ENCODE measurements at places on chromosomes 7 and 10.

DNA sequence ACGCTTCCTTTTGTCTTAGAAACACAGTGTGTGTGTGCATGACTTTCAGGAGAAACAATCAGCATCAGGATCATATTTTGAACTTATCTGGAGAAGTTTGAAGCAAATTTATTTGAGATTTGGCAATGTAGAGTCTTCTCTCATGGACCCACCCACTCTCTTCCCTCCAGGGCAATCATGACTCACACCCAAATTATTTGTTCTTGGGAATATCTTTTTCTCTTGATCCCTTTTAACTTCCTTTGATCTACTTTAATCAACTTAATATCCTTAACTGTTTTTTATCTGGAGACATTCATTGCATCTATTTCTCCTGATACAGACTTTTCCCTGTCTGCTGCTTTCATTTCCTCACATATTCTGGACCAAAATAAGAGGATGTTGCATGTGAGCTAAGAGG, 1174.3 kb downstream of the GATA3 start:
- DNase-seq = no peak

- DNase-seq = no peak
These were observed 56.2 kb downstream of the MRC1 start for GRCh38 chr10:17865351-17865750.

DNA sequence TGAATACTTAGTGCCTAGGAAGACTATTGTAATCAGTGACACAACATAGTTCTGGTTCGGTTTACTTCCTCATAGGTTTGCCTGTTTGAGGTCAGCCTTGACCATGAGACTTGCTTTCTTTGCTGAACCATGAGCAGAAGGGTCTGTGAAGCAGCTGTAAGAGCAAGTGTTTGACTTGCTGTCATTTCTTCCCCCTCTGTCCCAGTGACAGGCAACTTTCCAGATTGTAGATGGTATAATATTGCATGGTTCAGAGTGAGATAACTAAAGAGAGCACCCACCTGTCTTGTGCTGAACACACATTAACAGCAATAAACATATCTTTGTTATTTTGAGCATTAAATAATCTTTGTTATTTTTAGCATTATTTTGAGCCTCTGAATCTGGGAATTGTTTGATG, 9.3 kb upstream of the RTKN2 start:
- no peak for DNase-seq

- DNase-seq = no peak
These were observed 431.2 kb downstream of the TNS3 start for GRCh38 chr7:47150497-47151260.

- DNase-seq = no peak
These were observed 180.7 kb upstream of the MKI67 start for GRCh38 chr10:128306966-128307365.

DNA sequence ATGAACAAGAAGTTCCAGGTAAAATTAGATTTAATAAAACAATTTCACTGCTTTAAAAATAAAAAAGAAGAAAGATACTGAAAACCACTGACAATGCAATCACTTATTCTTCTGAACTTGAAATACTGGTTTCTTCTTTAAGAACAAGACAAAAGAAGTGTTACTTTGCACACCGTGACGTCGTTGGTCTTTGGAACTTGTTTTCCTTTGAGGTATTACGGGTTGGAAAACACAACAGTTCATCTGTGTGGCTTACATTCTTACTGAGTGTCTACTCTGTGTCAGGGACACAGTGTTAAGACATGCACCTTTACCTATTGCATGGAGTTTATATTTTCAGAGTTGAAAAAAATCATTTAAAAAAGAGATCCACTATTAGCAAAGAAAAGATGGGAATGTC, 41.3 kb upstream of the UCN3 start:
- DNase-seq = no peak

- peak; percentile 83 for DNase-seq
These were observed 47.6 kb downstream of the PDGFA start for GRCh38 chr7:471866-472639.

DNA sequence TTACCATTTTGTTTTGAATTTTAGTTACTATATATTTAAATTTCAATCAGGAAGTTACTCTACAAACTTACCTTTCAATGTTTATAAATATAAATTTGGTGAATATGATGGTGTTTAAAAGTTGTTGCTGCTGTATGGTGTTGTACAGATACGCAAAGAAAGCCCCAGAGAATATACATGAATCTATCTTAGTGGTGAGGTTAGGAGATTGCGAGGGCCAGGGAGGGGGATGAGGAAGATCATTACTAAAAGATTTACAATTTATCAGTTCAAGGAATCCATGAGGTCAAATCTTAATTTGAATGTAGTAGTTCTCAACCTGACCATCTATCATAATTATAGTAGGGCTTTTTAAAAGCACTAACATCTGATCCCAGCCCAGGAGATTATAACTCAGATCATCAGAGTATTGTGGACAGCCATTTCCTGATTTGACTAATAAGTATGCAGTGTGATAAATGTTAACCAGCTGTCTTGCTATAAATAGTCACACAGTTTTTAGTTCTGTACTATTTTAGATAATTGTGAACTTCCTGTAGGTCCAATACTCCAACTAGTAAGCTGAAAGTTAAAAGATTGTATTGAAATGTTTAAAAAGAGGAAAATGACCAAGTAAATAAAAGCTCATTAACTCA, 23.6 kb downstream of the FAM3C start:
- no peak for DNase-seq

GRCh38 chr7:102223184-102223583, 63.5 kb upstream of the SH2B2 start:
- no peak for DNase-seq

GRCh38 chr10:77210645-77211044, 427.0 kb downstream of the KCNMA1 start:
- DNase-seq = no peak

DNA sequence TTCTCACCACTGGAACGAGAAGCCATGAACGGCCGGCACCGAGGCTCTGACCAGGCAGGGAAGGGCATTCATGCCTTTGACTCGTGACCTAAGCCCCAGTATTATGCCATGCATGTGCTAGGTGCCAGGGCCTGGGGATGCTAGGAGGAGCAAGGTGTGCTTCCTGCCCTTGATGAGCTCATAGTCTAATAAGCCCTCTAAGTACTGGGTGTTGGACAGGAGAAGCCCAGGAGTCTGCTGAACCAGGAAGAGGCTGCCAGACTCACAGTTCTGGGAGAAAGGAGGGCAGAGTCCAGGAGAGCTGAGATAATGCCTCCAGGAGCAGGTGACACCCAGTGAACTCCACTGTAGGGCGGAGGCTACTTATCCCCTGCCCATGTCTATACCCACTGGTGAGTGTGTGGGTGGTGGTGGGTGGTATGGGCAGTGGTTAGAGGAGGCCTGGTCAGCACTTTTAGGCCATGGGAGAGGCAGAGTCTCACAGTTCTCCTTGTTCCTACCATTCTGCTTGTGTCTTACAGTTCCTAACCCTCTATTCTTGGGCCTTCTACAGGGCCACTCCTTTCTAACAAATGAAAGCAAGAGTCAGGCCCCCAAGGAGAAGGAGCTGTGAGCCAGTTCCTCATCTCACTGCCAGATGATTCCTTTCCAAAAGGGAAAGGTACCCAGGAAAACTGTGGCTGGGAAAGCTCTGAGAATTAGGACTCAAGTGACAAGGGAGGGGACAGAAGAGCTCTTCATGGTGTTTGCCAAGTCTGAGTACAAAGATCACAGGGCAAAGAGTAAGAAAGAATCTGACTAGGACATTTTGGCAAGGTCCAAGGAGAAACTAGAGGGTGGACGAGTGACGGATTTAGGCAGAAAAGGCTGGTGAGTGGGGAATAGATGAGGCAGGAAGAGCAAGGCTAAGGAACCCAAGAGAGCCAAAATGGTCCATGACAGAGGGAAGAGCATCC, 3.6 kb upstream of the MXI1 start:
- no peak for DNase-seq

GRCh38 chr7:43630482-43630881, 47.6 kb downstream of the STK17A start:
- DNase-seq = no peak

DNA sequence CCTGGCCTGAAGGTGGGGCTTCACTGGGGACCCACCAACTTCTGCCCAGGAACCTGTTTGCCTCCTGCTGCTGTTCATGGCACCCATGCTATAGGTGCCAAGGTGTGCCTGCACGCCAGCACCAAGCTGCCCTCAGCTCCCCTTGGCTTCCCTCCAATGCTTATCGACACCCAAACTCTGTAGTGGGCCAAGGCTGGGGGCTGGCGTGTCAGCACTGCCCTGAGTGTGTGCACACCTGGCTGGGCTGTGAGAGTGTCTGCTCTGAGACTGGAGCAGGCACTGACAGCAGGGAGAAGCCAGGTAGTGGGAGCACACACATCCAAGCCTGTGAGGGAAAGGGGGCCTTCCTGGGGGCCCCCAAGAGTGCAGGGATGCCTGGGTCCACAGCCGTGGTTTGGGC, 43.1 kb upstream of the TUBB8 start:
- DNase-seq = no peak

GRCh38 chr10:43353495-43354329, 17.7 kb upstream of the FXYD4 start:
- no peak for DNase-seq

- no peak for DNase-seq
These were observed 38.0 kb upstream of the PIP4K2A start for GRCh38 chr10:22752272-22752889.
